Activated naive CD4-positive, alpha-beta T cell treated with anti-CD3 and anti-CD28 coated beads for 36 hours (primary cell): ENCODE measurements at places on chromosomes 2 and 18. TPM values are rescaled to one million over a fixed set of nuclear protein-coding genes. Genes with fewer than 3 reads are reported as not detected.

Gene POTEJ
- total RNA-seq = not detected

Gene TFPI
- not detected for total RNA-seq

Gene ANKMY1
- 17.0 TPM for total RNA-seq

Gene UGT1A5
- total RNA-seq = not detected

Gene LRP1B
- total RNA-seq = not detected

Gene FOXD4L1
- total RNA-seq = not detected

Gene CCNYL1
- total RNA-seq = 2.5 TPM
